ENCODE measurements at places on chromosomes 12 and 14.

- DNase-seq: no peak
These were observed 4.4 kb downstream of the MSRB3 start for GRCh38 chr12:65282840-65283239.

- no peak for DNase-seq
These were observed 10.3 kb downstream of the PLXNC1 start for GRCh38 chr12:94158666-94159065.

DNA sequence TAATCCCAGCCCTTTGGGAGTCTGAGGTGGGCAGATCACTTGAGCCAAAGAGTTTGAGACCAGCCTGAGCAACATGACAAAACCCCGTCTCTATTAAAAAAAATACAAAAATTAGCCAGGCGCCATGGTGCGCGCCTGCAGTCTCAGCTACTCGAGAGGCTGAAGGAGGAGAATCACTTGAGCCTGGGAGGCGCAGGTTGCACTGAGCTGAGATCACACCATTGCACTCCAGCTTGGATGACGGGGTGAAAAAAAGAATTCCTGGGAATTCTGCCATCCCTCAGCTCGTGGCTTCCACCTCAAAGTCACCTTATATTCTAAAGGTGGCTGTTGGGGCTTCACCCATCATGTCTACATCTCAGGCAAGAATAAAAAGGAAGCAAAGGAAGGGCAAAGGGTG is 12.9 kb downstream of the BCL2L14 start:
- no peak for DNase-seq

GRCh38 chr12:76747245-76747644 is 16.7 kb upstream of the ZDHHC17 start:
- no peak for DNase-seq

Data from effector memory CD4-positive, alpha-beta T cell (primary cell).